SK-MEL-5 (cell line): ENCODE measurements at places on chromosomes 2 and 18.
A peak's percentile ranks its signal among the peaks of the same experiment; 100 is the strongest.

DNA sequence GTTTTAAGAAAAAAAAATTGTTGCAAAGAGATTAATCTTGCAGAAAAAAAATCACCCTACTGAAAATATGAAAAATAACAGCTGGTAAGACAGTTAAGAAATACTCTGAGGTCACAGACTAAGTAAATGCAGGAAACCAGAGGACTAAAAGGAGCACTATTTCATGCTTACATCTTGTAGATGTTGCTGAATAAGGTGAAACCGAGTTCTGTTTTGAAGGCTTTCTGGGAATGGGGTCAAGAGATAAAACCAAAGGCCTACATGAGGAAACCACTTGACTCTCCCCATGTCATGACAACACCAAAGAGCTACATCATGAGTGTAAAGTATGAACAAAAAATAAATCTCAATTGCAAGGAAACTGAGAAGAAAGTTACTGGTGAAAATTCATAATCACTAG is 197.6 kb downstream of the LRP1B start:
- no peak for DNase-seq

- DNase-seq = no peak
Measured at GRCh38 chr2:218125095-218125494, 733 bp upstream of the CXCR2 start.

- peak; percentile 22 for DNase-seq
Measured at GRCh38 chr2:10305715-10306114, 3.0 kb downstream of the HPCAL1 start.

DNA sequence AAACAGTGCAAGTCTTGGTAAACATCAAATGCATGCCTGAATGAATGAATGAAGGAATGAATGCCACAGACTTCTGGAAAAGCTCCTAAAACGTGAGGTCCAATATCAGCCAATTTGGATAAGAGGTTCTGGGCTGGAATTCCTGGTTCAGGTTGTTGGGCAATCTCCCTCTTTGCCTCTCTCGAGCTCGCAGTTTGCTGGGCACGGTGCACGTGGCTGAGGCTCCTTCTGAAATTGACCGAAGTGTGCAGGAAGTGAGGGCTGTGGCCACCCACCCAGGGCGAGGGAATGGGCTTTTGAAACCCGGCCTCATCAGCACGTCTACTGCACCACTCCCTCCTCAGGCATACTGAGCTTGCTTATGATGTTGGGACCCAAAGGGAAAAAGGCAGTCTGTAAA is 288.8 kb upstream of the HS6ST1 start:
- DNase-seq = no peak

DNA sequence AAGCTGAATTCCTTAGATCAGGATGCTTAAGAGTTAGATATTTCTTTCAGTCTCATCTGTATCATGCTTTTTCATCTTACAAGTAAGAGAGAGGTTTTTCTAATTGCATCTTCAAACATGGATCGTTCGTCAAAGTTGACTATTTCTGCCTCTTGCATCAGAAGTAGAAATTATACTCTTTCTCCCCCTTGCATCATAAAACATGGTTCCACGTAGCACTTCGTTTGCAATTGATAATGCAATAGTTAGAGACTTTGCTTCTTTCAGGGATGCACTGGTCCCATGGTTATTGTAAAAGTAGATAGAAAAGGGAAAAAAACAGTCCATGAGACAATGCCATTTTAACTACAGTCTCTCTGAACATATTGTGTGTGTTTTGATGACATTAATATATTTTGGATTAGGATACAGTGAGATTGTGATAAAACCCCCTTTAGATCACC is 75.1 kb upstream of the PARD3B start:
- DNase-seq = no peak

DNA sequence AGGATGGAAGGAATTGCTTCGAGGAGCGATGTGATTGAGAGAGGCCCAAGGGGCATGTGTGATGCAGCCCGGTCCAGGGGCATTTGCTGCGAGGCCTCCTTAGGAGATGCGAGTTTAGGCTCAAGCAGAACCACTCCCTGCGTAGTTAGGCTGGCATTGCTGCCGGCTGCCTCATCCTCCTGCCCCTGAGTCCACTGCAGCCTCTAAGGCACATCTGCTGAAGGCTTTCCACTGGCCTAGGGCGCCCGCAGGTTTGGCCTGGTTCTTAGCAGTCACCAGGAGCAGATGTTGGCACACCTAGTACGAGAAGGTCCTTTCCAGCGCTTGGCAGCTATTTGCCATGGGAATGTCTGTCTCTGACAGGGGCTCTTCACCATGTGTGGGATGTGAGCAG is 20.7 kb downstream of the INPP5D start:
- DNase-seq = no peak

DNA sequence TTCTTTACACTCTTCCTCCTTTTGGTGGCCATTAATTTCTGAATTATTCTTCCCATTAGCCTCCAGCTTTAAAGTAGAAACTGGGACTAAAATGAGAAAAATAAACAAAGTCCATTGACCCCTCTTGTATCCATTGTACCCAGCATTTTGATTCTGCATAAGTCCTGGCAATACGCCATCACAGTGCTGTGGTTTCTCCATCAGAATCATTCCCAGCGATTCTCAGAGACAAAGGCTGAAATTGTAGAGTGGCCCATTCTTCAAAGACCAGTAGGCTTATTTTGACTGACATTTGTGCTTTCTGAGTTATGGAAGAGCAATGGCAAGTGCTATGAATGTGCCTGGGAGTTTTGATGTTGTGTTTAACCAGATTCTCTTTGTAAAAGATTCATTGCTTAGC is 199.3 kb upstream of the GALNT5 start:
- peak; percentile 8 for DNase-seq

GRCh38 chr2:83959266-83959665 is 499.8 kb downstream of the SUCLG1 start:
- no peak for DNase-seq

GRCh38 chr2:118442046-118442445 is 353.8 kb downstream of the INSIG2 start:
- no peak for DNase-seq

- no peak for DNase-seq
Measured at GRCh38 chr18:63284173-63284799, 35.3 kb downstream of the BCL2 start.

DNA sequence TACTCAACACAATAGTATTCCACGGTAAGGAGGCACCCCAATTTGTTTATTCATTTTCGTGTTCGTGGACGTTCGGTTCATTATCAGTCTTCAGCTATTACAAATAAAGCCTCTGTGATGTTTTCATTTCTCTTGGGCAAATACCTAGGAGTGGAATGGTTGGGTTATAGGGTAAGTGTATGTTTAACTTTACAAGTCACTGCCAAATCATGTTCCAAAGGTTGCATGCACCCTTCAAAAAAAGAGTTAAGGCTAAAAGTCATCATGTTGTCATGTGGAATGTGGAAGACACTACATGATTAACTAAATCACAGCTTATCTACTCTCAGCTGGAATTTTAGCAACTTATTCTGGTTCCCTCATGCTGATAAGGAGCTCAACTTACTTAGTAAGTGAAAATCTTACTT is 15.8 kb downstream of the INO80C start:
- no peak for DNase-seq

GRCh38 chr2:17583166-17583565 is 42.7 kb downstream of the VSNL1 start:
- no peak for DNase-seq

- no peak for DNase-seq
Measured at GRCh38 chr18:24924066-24924716, 427.8 kb downstream of the ZNF521 start.

GRCh38 chr2:90207454-90208058 is 1516.1 kb downstream of the RPIA start:
- no peak for DNase-seq

- no peak for DNase-seq
Measured at GRCh38 chr2:9163306-9164111, 43.1 kb upstream of the ASAP2 start.

GRCh38 chr2:104786821-104787220 is 67.1 kb upstream of the POU3F3 start:
- DNase-seq = no peak

GRCh38 chr2:79984476-79984875 is 320.1 kb downstream of the LRRTM1 start:
- no peak for DNase-seq

DNA sequence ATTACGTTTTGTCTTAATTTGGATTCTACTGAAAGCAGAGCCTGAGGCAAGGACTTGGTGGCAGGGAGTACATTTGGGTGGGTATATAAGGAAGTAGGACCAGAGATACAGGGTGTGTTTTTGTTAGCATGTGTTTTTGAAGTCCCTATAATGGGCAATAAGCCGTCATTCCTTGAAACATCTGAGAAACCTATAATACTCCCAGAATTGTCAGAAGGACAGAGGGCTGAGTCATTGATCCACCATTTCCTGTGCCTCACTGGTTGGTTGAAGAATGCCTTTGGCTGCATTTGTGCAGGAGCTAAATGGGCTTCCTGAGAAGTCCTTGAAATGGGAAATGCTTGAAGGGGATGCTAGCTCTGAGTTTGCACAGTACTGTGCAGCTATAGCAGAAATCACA is 281.8 kb upstream of the ZEB2 start:
- DNase-seq = peak; percentile 56

- DNase-seq = no peak
Measured at GRCh38 chr2:157182834-157183396, 74.6 kb upstream of the GALNT5 start.

GRCh38 chr2:142585785-142586184 is 291.7 kb upstream of the KYNU start:
- no peak for DNase-seq

- no peak for DNase-seq
Measured at GRCh38 chr2:164984428-164984827, 29.1 kb upstream of the SLC38A11 start.

GRCh38 chr18:3649633-3650426 is 199.9 kb downstream of the TGIF1 start:
- DNase-seq = no peak

DNA sequence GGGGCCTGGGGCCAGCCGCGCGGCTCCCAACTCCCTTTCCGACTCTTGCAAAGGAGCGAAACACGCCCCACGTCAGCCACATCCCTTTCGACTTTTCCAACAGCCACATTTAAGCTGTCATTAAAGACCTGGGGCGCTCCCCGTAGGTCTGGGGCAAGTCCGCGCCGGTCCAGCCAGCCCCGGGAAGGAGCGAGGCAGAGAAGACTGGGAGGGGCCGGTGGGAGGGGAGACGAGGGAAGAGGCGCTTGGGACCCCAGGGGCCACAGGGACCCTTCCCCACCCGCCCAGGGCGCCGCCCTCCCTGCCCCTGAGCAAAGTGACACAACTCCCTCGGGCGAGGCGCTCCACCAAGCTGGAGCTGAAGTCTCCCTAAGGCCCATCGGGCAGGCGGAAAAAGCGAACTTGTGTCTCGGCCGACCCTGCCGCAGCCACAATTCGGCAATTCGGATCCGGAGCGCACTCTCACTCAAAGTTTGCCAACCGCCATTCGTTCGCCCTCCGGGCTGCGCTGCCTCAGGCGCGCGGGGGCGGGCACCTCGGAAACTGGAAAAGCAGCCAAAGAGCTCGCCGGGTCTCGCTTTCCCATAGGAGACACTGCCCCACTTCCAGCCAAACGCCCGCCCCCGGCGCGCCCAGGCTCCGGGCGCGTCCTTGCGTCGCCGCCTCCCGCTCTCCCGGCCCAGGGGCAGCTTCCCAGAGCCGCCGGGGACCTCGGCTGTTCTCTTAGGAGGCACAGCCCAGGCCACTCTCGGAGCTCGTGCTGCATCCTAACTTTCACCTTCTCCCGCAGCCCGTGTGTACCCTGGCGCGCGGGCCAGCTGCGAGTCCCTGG is 1.1 kb upstream of the KCTD1 start:
- DNase-seq = peak; percentile 34

DNA sequence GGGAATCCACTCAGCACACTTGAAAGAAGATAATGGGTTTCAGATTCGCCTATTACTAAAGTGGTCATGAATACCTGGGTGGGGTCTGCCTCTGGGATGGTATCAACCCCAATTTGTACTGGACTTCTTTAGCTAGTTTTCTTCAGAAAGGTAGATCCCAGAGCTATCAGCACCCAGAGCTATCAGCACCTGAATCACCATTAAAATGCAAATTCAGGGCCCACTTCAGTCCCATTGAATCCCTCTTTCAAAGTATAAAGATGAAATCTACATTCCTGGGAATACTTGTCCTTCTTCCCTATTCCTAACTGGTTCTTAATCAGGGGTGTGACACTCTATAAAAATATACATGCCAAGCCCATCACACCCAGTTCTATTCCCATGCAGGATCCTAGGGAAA is 914.3 kb downstream of the DCC start:
- DNase-seq = no peak

DNA sequence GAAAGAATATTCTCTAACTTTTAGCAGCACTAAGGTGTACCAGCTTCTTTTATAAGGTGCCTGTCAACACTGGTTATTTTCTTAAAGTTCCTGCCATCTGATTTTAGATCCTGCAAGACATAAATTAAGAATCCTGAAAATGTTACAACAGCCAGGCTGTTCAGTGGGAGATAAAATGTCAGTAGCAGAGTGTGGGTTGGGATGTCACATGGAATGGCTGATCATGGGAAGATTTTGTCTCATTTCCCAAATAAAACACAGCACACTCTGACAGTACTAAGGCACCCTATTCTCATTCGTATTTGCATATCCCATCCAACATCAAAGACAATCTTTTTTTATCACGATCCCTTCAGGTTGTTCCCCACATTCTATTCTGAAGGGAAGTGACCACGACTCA is 2.4 kb upstream of the COX7A2L start:
- DNase-seq = no peak

DNA sequence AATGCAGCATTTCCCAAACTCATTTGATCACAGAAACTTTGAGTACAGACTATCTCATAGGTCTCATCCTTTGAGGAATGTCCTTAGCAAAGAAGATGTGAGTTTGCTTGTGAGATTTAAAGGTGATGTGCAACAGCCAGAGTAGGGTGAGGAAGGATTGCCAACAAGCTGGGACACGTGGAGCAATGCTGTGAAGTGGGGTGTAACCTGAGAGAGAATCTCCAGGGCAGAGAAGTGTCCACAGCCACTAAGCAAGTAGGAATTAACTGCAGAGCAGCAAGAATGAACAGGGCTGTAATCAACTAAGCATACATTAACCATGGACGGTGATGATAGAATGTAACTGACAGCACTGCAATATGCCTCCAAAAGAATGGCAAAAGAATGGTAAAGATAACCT is 469.9 kb upstream of the NRP2 start:
- no peak for DNase-seq

DNA sequence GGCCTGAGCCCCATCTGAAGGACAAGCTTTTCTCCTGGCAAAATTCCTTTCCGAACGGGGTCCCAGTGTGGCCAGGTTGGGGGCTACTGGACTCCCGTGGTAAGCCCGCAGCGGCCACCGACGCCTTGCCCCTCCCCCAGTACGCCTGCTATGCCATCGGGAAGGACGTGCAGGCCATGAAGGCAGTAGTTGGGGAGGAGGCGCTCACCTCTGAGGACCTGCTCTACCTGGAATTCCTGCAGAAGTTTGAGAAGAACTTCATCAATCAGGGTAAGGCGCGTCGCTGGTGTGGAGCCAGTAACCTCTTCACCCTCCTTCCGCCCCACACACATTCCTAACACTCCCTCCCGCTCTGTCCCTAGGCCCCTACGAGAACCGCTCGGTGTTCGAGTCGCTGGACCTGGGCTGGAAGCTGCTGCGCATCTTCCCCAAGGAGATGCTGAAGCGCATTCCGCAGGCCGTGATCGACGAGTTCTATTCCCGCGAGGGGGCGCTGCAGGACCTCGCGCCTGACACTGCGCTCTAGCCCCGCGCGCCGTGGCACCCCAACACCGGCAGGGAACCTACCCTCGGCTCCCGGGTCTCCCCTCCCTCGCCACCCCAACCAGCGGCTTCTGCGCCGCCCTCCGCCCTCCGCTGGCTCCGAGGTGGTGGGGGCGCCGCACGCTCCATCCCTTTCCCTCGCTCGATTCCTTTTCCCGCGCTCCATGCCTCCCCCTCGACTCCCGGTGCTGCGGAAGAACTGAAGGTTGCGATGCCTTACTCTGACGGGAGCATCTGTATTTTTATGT is 13.6 kb upstream of the ANKRD53 start:
- peak; percentile 76 for DNase-seq
